GDM1 (cell line): ENCODE measurements at places on chromosomes 5 and 9.
A peak's percentile ranks its signal among the peaks of the same experiment; 100 is the strongest.

DNA sequence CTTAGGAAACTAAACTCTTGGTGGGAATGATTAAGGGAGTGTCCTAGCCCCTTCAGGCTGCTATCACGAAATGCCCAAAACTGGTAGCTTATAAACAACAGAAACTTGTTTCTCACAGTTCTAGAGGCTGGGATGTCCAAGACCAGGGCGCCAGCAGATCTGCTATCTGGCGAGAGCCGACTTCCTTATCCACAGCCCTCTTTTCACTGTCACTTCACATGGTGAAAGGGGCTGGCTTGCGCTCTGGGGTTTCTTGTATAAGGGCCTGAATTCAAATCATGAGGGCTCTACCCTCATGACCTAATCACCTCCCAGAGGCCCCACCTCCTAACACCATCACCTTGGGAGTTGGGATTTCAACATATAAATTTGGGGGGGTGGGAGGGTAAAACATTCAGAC lies 49.1 kb downstream of the IPPK start:
- no peak for DNase-seq

DNA sequence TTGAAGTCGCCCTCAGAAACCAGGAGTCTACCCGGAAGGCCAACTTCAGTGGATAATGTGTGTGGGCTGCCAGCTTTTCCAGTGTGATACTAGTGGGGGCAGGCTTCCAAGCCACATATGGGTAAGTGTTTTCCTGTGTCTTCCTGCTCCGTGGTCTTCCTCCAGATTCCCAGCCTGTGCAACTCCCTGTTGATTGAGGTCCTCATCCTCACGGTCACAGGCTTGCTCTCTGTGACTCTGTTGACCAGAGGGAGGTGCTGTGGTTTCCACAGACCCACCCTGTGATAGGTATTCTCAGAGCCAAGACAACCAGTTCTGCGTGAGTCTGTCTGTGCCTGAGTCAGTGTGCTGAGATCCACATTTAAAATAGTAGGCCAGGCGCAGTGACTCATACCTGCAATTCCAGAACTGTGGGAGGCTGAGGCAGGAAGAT lies 388.0 kb upstream of the IRX2 start:
- DNase-seq, result no peak

DNA sequence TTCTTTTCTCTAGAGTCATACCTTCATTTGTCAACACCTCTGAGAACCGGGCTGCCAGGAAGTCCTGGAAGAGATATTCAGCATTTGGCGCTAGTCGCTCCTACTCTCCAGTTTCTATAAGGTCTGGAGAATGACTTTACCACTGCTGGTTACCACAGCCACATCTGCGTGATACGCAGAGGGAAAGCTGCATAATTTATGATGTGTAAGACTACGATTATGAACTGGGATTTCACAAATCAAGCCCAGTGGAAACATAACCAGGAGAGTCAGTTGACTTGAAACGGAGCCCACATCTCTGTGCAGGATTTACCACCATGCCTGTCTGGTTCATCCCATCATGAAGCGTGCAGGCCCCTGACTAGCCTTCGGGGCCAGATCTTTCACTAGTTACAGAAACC lies 72.6 kb downstream of the FGF1 start:
- no peak for DNase-seq

GRCh38 chr5:109945723-109946480 lies 256.2 kb downstream of the MAN2A1 start:
- DNase-seq, result no peak

GRCh38 chr5:41433552-41434181 lies 76.7 kb downstream of the PLCXD3 start:
- no peak for DNase-seq

- no peak for DNase-seq
Observed at GRCh38 chr9:79813258-79813638, 241.5 kb downstream of the TLE4 start.

DNA sequence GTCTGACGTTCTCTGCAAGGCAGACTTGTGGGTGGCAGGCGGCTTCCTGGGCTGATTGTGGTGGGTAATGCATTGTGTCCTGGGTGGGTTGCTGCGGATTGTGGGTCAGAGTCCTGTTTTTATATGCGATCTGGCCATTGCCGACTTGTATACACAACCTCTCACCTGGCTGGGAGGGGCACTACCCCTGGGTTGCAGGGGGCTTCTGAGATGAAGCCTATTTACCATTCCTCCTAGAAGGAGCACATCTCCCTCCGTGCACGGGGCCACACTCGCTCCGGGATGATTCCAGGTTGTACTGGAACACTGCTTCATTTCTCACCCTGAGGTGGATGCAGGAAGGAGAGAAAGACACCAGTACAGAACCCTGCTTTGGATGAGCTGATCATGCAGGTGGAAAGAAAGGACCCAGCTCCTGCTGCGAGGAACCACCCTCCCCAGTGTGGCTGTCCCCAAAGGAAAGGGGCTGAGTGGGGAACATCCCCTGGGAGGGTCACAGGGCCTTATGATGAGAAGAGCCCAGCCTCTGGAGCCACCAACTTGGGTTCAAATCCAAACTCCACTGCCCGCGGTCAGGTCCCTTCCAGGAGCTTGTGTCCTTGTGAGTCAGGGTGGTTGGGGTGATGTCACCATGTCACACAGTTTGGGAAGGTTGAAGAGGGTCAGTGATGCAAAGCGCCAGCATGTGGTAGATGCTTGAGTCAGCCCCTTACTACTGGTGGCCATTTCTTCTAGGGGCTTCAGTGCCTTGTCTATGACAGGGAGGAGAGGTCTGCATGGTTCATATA lies 151.8 kb upstream of the COL5A1 start:
- DNase-seq, result no peak

DNA sequence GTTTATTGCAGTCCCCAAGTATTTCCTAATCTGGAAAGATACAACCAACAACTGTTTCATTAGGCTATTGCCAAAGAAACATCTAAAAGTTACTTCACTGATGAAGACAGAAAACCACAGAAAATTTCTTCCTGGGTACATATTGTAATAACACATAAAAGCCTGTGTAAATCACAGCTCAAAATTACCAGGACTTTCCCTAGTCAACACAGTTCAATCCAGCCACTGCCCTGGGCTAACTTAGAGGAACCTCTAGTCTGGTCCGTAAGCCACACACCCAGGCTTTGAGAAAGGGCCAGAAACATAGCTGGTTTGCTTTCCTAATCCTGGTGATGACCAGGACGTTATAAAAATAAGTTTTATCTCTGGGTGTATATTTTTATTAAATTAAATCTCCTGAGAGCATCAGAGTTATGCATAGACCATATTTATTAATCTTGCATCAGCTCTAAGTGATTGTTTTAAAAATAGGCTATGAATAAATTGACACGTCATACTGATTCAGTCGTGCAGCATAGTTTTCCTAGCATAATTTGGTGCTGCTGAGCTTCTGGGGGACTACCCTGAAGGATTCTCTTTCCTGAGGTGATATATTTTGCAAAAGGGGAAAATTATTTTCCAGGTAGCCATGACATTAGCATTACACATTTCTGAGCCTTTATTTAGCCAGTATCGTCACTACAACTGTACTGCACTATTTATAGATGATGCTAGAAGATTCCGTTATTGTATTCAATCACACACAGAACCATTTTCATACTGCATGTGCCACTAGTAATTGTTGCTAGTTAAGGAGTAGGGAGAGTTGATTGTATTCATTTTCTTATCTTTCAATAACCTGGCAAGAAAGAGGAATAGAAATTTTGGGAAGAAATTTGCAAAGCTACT lies 12.6 kb upstream of the MUSK start:
- no peak for DNase-seq

DNA sequence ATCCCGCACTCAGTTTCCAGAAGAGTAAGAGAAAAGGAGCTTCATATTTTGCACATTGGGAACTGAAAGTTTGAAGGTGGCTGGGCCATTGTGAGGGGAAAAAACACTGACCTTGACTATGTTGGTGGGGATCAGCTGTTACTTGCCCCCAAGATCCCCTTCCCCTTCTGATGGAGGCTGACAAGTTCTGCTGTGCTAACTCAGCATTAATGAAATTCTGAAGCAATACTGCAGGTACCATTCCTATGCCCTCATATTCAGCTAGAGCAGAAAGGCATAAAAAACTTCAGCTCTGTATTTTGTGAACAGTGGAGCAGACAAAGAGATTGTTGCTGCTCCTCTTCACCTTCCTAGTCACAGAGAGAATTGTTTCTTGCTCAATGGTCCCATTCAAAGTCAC lies 1013.8 kb upstream of the C9orf72 start:
- no peak for DNase-seq

- no peak for DNase-seq
Observed at GRCh38 chr5:158478139-158478538, 619.2 kb upstream of the CLINT1 start.

GRCh38 chr9:95029288-95029687 lies 288.2 kb downstream of the FANCC start:
- no peak for DNase-seq

DNA sequence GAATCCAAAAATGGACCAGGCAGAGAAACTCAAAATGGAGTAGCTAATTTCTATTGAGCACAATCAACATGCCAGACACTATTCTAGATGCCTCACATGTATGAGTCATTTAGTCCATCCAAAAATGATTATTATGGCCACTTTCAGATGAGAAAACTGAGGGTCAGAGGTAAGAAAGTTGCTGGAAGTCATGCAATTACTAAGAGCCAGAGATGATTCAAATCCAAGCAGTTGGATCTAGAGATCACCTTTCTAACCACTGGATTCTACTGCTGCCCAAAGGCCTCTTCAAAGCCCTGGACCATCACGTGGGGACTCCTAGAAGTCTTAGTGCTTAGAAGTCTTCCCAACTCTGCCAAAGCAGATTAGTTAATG lies 51.8 kb upstream of the HMHB1 start:
- DNase-seq, result no peak

- no peak for DNase-seq
Observed at GRCh38 chr5:161498531-161498930, 48.0 kb downstream of the GABRB2 start.

GRCh38 chr5:142360607-142361120 lies 35.8 kb upstream of the SPRY4 start:
- DNase-seq, result no peak

DNA sequence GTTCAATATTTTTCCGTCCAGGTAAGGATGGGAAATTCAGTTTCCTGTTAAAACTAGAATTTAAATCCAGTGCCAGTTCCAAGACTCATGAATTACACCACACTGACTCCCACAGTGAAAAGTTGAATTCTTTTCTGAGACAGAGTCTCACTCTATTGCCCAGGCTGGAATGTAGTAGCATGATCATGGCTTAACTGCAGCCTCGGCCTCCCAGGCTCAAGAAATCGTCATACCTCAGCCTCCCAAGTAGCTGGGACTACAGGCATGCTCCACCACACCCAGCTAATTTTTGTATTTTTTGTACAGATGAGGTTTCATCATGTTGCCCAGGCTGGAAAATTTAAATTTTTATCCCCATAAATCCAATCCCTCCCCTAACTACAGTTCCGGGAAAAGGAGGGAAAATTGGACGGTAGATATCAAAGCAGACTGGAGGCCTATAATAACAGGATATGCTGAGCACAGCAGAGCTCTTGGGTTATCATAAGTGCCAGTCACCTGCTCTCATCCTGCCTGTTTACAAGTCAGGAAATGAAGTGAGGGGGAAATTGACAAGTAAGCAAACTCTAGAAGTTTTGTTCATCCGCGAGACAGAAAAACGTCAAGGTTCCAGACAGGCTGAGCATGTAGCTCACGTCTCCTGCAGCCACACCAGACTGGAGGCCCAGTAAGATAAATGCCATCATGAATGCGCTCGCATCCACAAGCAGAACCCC lies 105.7 kb downstream of the UGCG start:
- no peak for DNase-seq

DNA sequence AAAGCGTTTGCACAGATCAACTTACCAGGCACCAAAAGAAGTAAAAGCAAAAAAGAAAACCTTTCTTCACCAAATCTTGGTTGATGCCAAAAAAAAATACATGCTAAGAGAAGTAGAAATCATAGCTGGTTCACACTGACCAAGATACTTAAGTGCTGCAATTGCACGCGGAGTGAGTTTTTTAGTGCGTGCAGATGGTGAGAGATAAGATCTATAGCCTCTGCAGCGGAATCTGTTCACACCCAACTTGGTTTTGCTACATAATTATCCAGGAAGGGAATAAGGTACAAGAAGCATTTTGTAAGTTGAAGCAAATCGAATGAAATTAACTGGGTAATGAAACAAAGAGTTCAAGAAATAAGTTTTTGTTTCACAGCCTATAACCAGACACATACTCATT lies 36.4 kb upstream of the CCDC152 start:
- DNase-seq, result no peak

- DNase-seq, result peak; percentile 12
Observed at GRCh38 chr5:127838661-127839060, 135.5 kb downstream of the CCDC192 start.

DNA sequence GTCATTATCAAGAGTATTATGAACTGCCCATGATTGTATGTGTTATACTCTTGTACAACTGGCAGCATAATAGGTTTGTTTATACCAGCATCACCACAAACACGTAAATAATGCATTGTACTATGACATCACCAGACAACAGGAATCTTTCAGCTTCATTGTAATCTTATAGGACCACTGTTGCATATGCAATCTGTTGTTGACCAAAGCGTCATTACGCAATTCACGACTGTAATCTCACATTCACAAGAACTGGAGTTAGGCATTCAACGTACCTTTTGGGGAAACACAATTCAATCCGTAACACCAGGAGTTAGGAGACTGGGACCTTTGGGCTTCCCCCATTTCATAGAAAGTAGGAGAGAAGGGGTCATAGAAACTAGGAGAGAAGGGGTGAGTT lies 20.4 kb upstream of the ARSI start:
- no peak for DNase-seq

GRCh38 chr5:41457094-41457493 lies 53.3 kb downstream of the PLCXD3 start:
- no peak for DNase-seq

GRCh38 chr5:168528521-168529373 lies at the start of gene FBLL1:
FBLL1 (plus strand) TSS chr5:168529305; CDS start chr5:168529505, 200 bp downstream.
- no peak for DNase-seq

- DNase-seq, result no peak
Observed at GRCh38 chr9:64066736-64067368, 1218.2 kb downstream of the FOXD4L5 start.

DNA sequence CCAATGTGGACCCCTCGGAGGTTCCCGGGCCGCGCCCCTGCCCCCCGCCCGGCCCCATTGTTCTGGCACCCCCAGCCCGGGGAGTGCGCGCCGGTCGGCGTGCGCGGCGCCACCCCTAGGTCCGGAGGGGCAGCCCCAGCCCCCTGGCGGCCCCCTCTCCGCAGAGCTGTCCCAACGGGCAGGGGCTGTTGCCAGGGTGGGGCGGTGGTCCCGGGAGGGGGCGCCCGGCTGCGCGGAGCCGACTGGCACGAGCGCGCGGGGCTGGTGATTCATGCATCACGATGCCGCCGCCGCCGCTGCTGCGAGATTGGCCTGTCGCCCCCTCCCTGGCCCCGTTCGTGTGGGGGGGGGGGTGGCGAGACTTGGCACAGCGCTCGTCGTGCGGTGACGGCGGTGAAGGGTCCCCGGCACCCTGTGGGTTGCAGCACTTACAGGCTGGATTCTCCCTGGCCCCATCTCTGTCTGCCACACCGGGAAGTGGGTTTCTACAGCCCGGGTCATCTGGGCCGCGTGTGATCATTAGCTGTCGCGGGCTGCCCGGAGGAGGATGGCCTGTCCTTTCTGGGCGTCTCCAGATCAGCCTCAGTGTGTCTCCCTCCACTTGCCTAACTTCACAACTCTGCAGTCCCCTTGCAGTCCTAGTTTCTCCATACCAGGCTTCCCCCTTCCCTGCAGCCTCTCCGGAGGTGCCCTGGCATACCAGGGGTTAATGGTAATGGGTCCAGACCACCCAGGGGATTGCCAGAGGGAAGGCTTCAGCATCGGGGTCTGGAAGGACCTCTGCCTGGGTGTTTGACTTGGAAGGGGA lies 858 bp downstream of the NCS1 start:
- DNase-seq, result no peak
